Stimulated activated CD4-positive, alpha-beta T cell treated with anti-CD3 and anti-CD28 coated beads, Interleukin-1b, Interleukin-23, amount 100 ng/mL, for 1 hour (primary cell): ENCODE measurements at places on chromosomes 5 and 9.

DNA sequence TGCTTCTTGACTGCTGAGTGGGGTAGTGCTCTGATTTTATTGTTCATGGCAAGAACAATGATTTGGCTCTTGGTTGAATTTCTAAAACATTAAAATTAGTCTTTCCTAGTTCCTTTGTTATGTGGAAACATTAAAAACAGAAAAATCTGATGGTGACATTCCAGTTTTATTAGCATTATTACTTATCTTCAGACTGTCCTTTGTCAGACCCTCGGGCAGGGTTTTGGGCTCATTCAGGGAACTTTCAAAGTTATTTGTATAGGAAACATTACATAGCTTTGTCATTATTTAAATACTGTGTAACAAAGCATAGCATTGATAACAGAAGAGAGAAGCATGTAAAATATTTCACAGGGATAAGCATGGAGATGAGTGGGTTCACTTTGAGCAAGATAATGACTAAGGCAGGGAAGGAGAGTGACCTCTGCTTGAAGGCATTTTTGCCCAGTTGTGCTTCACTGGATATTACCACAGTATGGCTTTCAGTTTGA is 119.9 kb downstream of the KDM4C start:
- no peak for DNase-seq

DNA sequence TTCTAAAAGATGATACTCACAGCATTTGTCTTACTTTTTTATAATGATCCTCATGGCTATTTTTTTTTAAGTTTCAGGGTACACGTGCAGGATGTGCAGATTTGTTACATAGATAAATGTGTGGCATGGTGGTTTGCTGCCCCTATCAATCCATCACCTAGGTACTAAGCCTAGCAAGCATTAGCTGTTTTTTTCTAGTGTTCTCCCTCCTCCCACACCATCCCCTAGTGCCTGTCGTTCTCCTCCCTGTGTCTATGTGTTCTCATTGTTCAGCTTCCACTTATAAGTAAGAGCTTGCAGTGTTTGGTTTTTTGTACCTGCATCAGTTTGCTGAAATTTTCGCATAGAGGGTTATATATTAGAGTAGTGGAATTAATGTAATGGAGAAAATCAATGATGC is 189.1 kb upstream of the CDH12 start:
- DNase-seq = no peak

- no peak for DNase-seq
Measured at GRCh38 chr9:129919841-129920240, 84.6 kb downstream of the USP20 start.

DNA sequence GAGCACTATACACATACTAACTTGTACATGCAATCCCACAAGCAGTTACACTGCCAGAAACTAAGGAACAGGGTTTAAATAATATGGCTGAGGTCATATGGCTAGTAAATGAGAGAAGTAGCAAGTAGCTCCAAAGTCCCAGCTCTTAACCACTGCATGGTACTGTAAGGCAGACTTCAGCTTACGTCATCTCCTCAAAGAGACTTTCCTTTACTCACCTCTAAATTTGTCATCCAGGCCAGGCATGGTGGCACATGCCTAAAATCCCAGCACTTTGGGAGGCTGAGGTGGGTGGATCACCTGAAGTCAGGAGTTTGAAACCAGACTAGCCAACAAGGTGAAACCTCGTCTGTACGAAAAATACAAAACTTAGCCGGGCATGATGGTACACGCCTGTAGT is 20.4 kb upstream of the SELENOP start:
- DNase-seq = no peak
